8988T (cell line): ENCODE measurements at places on chromosomes 6 and 20.
A peak's percentile ranks its signal among the peaks of the same experiment; 100 is the strongest.

DNA sequence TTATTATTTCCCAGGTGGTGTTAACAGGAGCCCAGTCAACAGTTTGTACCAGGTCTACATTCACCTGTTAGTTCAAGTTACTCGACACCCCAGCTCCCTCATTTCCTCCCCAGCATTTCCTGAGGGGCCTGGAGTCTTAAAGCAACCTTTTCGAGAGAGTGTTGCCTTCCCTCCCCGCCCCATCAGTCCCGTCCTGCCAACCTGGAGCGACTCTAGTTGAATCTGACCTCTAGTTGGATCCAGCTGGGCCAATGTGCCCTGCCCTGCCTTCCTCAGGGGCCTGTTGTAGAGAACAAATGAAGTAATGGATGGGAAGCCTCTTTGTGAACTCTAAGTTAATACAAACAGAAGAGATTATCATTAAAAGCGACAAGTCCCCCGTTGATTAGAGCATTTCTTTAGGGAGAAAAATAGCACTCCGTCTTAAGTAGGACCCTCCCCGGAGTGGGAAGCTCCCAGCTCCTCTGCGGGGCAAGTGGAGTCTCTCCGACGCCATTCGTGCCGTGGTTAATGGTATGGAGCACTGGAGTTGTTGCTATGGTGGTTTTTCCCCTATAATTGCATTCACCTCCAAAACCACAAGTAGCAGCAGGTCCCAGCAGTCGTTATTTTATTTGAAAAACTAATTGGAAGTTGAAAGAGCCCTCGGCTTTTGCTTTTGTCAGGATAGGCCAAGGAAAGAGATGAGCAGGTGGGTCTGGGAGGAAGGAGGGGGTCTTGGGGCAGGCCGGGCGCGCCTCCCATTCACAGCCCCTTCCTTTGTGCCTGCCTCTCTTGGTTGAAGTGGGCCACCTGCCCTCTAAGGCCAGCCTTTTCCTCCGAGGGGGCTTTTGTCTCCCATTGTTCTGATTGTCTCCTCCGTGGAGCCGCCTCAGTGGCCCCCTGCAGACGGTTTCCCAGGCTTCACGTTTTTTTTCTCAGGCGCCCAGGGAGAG lies 16.1 kb downstream of the GHRH start:
- no peak for DNase-seq

DNA sequence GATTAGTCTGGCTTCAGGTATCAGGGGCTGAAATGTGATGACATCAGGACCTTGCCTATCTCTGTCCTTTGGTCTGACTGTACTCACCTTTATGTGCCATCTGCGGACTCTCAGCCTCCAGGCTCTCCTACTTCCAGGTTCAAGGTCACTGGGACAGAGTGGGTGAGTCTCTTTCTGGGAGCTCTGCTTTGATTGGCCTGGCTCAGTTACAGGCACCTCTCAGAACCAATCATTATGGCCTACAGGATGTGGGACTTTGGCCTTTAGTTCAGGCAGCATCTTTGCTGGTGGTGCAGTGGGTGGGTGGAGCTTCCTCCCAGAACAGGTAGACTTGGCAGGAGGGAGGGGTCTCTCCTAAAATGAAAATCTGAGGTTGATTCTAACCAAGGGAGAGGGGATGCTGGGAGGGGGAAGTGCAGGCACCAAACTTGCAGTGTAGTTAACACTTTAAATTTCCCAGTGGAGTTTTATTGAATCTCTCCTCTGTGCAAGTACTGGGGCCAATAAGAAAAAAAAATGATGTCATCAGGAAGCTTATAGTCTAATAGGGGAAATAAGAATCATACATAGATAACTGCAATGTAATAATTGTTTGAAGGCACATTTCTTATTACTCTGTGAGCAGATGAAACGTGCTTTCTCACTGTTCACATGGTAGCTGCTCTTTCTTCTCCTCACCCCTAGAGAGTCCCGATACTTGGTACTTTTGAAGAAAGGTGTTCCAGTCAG lies 53.4 kb downstream of the SLC24A3 start:
- DNase-seq, result no peak

DNA sequence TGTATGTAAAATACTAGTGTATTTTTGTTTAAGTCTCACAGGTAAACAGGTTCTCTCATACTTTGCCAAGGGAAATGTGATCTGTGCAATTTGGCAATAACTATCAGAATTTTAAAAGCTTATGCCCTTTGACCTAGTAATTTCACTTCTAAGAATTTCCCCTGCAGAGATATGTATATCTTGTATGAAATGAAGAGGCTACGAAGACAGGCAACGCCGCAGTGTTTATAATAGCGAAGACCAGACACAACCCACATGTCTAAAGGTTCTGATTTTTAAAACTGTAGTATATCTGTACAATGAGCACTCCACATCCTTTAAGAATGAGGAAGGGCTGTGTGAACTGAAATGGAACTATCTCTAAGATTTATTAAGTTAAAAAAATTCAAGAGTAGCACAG lies 7.5 kb downstream of the TRAF3IP2 start:
- DNase-seq, result no peak

DNA sequence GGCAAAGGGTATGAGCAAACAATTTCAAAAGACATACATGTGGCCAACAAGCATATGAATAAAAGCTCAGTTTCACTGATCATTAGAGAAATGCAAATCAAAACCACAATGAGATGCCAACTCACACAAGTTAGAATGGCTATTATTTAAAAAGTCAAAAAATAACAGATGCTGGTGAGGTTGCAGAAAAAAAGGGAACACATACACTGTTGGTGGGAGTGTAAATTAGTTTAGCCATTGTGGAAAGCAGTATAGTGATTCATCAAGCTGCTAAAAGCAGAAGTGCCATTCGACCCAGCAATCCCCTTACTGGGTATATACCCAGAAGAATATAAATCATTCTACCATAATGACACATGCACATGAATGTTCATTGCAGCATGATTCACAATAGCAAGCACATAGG lies 6.7 kb upstream of the KHDC1L start:
- DNase-seq, result no peak

DNA sequence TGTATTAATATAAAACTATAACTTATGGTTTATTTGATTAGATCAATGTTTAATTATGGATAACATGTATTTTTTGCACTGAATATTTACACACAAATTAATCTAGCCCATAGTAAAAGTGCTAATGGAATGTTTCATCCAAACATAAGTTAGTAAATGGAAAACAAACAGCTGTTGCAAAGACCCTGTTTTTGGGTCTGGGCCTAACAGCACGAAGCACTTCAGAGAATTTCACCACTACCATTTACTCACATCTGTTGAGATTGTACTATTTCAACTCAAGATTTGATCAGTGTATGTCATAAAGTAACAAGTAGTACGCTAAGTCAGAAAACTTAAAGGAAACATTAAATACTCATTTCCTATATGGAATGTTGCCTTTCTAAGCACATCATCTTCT lies 359.6 kb downstream of the LAMA2 start:
- no peak for DNase-seq

GRCh38 chr6:49506569-49507111 lies 6.9 kb downstream of the GLYATL3 start:
- DNase-seq, result no peak

- DNase-seq, result no peak
These were observed 164.1 kb downstream of the TBXT start for GRCh38 chr6:166003569-166003968.

- no peak for DNase-seq
These were observed 392 bp upstream of the TASP1 start for GRCh38 chr20:13639150-13639497.

GRCh38 chr6:56691286-56691595 lies 48.6 kb upstream of the DST start:
- no peak for DNase-seq

- no peak for DNase-seq
These were observed 60.5 kb upstream of the DUSP22 start for GRCh38 chr6:231779-232178.

- DNase-seq, result peak; percentile 37
These were observed 219.2 kb upstream of the SGK1 start for GRCh38 chr6:134537146-134537555.

DNA sequence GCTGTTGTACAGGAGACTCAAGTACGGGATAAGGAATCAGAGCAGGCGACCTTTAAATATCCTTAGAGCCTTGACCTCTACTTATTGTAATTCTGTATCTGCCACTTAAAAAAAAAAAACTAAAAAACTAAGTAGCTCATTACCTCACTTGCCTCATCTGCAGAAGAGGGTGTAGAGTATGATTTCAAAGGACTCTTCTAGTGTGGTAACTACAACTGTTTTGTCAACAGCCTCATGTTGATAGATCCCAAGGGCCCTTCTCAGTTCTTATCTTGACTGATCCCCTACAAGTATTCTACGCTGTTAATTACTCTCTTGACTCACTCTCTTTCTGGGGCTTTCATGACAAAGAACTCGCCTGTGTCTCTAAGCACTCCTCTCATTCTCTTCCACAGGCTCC lies 16.7 kb upstream of the PDYN start:
- no peak for DNase-seq

DNA sequence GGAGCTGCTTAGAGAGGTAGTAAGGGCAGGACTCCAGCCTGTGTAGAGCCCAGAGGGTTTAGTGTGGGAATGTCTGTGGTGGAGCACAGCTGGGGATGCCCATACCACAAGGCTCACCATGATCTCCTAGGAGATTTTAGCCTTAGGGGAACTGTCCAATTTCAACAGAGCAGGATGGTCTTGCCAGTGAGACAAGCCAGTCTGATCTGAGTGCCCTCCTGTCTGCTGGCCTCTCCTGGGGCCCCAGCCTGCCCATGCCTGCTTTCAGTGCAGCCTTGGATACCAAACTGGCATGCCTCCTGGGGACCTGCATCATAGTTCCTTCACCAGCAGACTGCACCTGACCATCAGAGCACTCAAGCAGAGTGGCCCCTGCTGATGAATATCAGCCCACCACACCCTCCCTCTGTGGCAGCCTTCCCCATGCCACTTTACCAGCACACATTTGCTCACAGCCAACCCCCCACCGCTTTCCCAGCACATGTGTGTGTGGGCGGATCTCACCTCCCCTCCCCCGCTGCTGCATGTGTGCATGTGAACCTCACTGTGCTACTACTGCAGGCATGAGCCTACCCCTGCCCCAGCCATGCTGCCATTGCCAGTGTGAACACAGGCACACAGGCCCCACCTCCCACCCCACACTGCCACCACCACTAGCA lies 7.9 kb upstream of the TREM1 start:
- DNase-seq, result no peak

DNA sequence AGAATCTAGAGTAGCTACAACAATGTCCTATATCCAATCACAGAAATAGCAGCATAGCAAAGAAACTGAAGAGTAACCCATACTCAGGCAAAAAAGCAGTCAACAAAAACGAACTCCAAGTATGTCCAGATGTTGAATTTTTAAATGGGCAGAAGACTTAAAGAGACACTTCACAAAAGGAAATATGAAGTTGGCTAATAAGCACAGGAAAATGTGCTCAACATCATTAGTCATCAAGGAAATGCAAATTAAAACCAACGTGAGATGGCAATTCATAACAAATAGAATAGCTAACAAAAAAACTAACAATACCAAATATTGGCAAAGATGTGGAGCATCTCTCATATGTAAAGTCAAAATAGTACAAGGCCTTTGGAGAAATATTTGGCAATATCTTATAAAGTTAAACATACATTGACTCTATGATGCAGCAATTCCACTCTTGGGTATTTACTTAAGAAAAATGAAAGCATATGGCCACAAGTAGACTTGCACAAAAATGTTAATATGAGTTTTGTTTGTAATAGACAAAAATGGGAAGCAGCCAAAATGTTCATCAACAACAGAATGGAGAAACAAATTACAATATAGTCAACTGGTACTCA lies 37.7 kb downstream of the FRK start:
- no peak for DNase-seq

DNA sequence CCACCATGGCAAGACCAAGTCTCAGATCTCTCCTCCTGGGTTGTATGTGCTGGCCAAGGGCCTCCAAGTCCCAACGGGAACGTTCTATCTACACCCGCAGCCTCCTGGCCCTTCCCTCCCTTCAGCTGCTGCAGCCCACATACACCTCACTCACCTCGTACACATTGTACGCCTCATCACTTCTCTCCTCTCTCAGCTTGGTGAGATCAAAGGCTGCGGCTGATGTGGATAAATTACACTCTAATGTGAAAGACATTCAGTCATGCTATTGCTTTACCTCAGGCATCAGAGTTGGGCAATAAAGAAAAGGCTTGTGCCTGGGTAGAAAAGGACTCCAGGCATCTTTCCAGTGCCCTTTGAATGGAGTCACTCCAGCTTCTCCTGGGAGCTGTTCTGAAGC lies 135.3 kb upstream of the FOXQ1 start:
- DNase-seq, result no peak

DNA sequence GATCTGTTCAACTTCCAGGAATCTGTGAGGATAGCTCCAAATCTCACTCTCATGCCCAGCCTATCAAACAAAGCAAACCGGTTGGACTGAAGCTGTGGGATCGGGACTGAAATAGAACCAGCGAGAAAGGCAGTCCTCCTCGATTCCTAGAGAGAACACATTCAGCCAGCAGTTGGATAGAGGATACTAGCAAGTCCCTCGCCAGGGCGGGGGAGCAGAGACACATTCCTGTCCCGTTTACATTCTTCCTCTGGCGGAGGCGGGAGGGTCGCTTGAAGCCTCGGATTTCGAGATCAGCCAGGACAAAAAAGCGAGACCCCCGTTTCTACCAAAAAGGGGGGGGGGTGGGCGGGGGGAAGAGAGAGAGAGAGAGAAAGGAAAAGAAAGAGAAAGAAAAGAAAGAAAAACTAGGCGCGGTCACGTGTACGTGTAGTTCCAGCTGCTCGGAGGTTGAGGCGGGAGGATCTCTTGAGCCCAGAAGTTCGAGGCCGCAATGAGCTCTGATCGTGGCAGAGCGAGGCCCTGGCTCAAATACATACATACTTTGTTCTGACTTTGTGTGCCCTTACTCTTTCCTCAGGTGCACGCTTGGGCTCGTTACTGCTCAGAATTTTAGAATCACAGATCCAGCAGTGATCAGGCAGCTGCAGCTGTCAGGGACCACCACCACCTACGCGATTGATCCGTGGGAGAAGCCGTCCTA lies 19.5 kb downstream of the ZNF311 start:
- peak; percentile 70 for DNase-seq

GRCh38 chr6:20533746-20534294 lies 437 bp upstream of the CDKAL1 start:
- no peak for DNase-seq

- no peak for DNase-seq
These were observed 104.3 kb downstream of the TRERF1 start for GRCh38 chr6:42347456-42347855.

- no peak for DNase-seq
These were observed 49.9 kb downstream of the MUC22 start for GRCh38 chr6:31060145-31060544.

DNA sequence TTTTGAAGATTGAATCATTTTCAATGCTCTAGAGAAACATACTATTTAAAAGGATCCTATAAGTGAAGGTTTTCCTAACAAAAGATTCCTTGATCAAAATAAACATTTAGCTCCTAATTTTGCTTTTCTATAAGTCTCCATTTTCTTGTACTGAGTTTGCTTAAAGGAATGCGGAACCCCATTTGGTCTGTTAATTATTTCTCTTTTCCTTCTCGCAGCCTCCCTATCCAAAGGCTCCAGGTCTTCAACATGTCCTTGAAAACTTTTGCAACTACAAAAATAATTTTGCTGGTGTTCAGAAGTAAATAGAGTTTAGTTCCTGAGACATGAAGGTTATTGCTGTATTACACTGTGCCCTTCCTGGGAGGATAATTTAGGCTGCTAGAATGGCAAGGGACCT lies 8.3 kb upstream of the NPEPL1 start:
- DNase-seq, result no peak

GRCh38 chr6:154071236-154071635 lies 32.2 kb downstream of the OPRM1 start:
- DNase-seq, result no peak
